ENCODE measurements at places on chromosomes 4 and X. TPM values are rescaled to one million over a fixed set of nuclear protein-coding genes. Genes with fewer than 3 reads are reported as not detected.

GRCh38 chr4:5874811-5875449, 18.0 kb downstream of the CRMP1 start:
- DNase-seq = no peak

DNA sequence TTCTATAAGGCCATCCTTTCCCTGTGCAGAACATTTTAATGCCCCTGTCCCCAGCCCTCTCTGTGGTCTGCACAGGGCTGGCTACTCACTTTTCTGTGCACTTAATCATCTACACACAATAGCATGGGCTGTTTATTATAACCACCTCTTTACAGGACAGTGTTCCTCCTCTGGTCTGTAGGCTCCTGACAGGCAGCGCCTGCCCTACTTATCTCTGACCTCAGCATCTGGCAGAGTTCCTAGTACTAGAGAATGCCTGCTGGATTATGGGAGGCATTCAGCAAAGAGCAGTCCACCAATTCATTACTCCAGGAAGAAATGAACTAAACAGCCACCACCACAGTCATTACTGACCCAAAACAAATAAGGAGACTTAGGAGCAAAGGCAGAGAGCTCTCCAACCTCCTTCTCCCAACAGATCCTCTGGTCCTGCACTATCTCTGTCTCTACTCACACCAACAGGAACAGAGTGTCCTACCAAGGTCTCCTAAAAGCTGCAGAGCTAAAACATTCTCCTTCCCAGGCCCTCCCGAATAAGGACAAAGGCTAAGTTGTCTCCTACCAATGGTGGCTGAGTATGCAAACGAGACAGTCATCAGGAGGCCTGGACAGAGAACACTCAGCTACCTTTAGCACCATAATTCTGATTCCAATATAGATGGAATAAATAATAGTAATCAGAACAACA, 279.2 kb downstream of the QDPR start:
- peak; percentile 37 for DNase-seq

- no peak for DNase-seq
Observed at GRCh38 chr4:5800496-5800895, 89.5 kb downstream of the EVC start.

GRCh38 chr4:90841676-90842075, 714.5 kb downstream of the CCSER1 start:
- no peak for DNase-seq

GRCh38 chrX:31580726-31581125, 508.9 kb upstream of the FTHL17 start:
- DNase-seq = no peak

DNA sequence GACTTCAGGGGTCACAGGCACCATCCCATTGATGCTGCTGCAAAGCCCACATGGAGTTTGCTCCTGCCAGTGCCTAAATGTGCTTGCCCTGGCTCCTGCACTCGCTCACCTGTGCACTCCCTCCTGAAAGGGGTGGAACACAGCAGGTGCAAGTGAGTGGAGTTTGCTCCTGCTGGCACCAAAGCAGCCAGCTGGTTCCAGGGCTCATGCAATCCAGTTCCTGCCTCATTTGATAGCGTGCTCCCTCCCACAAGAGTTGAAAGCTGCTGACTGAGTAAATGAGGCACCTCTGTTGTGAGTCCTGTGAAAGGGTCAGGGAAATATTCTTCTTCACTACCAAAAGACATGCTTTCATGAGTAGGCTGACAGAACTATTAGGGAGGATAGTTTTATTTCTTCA, 30.5 kb downstream of the CXCL8 start:
- DNase-seq = no peak

DNA sequence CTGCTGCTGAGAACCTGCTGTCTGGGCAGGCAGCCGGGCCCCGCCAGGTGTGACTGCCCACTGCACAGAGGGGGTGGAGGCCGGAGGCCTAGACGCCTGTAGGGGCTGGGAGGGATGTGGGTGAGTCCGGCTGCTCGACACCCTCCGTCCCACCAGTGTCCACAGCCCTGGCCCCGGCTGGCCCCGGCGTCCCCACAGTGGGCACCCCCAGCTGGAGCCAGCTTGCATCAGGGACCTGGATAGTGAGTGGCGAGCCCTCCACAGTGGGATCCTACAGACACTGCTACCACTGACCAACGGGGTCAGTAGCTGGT, 34.7 kb upstream of the SPON2 start:
- DNase-seq = no peak

- DNase-seq = no peak
Observed at GRCh38 chr4:26815199-26815598, 45.4 kb upstream of the STIM2 start.

The ETNPPL gene
- not detected for total RNA-seq

The NOX1 gene
- not detected for total RNA-seq

The SPIN2A gene
- total RNA-seq = 1.8 TPM

GRCh38 chr4:121824171-121824527, 466 bp upstream of the CCNA2 start:
- no peak for DNase-seq

The ADH7 gene
- total RNA-seq = not detected

The FABP2 gene
- not detected for total RNA-seq

- DNase-seq = no peak
Observed at GRCh38 chr4:48635310-48635709, 144.8 kb downstream of the FRYL start.

DNA sequence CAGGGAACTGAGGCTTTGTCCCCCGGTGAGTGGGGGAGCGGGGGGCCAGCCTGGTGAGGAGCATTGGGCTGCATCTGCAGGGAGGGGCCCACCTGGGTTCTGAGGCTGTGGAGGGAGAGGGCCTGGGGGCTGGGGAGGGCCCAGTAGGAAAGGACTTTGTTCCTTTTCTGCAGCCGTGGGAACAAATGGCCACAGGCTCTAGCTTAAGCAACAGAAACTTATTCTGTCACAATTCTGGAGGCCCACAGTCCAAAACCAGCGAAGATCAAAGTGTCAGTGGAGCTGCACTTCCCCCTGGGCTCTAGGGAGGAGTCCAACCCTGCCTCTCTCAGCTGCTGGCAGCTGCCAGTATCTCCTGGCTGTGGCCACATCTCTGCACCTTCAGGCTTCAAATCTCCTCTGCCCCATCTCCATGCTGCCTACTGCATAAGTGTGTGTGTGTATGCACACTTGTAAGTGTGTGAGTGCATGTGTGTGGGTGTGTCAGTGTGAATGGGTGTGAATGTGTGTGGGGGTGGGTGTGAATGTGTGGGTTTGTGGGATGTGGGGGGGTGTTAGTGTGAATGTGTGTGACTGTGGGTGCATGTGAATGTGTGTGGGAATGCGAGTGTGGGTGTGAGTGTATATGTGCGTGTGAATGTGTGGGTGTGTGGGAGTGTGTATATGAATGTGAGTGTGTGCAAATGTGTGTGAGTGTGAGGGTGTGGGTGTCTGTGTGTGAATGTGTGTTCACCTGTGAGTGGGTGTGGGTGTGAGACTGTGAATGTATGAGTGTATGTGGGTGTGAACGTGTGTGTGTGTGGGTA, 204.5 kb upstream of the PSAPL1 start:
- DNase-seq = no peak

- no peak for DNase-seq
Observed at GRCh38 chr4:133424605-133425004, 275.5 kb downstream of the PCDH10 start.

DNA sequence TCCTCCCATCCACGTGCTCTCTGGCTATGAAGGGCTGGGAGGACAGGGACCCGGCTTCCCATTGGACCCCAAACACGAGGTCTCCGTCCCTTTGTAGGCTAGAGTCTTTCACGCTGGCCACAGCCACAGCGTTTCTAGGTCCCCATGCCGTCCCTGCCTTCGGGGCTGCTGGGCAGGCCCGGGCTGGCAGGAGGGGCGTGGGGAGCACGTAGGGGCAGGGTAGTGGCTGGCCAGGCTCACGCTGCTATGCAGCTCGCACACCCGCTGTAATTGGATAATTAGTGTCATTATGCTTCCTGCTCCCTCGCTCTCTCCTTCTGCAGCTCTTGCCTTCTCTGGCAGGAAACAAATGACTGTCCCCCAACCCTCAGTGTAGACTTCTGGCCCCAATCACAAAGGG, 9.8 kb downstream of the ATP2B3 start:
- DNase-seq = no peak

DNA sequence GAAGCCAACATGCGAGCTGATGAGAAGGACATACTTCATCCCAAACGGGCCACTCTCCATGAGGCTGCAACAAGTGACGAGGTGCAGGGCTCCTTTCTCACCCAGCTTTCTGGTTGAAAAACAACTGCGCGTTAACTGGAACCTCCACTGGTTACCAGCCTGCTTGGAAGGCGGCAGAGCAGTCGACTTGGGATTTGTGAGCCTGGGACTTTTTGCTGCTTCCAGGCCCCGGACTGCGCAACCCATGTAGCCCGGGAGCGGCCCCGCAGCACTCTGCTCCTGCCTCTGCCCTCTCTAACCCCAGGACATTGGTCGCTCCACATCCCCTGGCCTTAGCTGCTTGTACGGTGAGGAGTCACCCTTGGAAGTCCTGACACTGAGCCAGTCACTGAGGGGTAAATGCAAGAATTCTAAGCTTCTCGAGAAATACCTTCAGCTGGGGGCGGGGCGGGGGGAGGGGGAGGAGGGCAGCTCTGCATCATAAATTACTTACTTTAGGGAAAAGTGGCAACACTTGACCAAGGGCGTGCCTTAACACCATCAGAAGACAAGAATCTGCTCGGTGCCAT, 72.7 kb downstream of the MTMR1 start:
- DNase-seq = no peak

The CENPVL1 gene
- not detected for total RNA-seq

- no peak for DNase-seq
Observed at GRCh38 chr4:4228356-4228668, 1.6 kb upstream of the OTOP1 start.

The VEGFD gene
- total RNA-seq = 6.2 TPM

DNA sequence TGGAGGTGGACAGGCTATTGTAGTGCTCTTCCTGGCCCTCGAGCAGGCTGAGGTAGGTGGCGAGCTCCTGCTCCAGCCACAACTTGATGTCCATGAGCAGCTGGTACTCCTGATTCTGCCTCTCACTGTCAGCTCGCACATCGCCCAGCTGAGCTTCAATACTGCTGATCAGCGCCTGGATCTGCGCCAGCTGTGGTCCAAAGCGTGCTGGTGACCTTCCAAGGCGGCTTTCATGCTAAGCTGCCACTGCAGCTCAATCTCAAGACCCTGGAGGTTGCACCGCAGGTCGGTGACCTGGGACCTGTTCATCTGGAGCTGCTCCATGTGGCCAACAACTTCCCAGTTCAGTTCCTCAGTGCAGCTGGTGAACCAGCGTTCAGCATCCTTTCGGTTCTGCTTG, 31.2 kb downstream of the LRIT3 start:
- no peak for DNase-seq

The SASH3 gene
- total RNA-seq = 4.1 TPM

The CXCL11 gene
- total RNA-seq = not detected

GRCh38 chrX:24676403-24677024, 17.2 kb upstream of the POLA1 start:
- no peak for DNase-seq

DNA sequence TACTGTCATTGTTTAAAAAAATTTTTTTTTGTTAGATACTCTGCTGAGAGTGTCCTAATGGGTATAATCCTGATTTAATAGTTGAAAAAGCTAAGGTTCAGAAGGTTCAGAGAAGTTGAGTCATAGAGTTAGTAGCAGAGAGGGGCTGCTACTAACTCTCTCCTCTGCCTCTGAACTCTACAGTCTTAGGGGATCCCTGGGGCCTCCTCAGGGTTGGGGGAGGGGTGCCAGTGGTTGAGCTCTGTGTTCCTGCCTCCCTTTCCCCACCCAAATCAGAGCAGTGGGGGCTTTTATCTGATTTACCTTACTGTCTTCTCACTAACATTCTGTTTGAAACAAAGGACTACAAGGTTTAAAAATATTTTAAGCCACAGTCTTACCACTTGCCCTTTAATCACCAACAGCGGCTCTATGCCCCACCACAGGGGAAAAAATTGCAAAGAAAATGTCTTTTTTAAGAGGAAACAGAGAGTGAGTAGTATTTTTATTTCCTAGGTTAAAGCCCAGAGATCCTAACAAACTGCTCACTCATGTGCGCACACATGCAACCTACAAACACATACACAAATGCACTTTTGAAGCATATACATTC, 102.2 kb upstream of the ATP6AP2 start:
- DNase-seq = no peak

The PTPN13 gene
- 79.2 TPM for total RNA-seq

The TCEAL2 gene
- 4.1 TPM for total RNA-seq

The AWAT2 gene
- not detected for total RNA-seq

DNA sequence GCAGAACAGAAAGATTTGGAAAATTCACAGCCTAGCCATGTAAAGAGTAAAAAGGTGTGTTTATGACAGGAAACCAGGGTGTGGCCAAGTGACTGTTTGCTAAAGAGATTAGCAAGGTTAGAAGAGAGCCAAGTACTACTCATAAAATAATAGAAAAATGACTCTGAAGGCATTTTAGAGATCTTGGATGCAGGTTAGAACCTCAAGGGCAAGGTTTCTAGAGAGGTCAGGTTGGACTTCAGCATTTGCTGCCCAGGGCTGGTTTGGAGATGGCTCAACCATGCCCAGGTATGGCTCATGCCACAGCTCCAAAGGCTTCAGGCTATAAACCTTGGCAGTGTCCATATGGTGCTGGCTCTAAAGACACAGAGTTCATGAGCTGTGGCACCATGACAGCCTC, 40.6 kb upstream of the ADGRA3 start:
- DNase-seq = no peak

- no peak for DNase-seq
Observed at GRCh38 chr4:7450775-7451433, 16.2 kb upstream of the PSAPL1 start.

The TMEM255A gene
- 2.1 TPM for total RNA-seq

DNA sequence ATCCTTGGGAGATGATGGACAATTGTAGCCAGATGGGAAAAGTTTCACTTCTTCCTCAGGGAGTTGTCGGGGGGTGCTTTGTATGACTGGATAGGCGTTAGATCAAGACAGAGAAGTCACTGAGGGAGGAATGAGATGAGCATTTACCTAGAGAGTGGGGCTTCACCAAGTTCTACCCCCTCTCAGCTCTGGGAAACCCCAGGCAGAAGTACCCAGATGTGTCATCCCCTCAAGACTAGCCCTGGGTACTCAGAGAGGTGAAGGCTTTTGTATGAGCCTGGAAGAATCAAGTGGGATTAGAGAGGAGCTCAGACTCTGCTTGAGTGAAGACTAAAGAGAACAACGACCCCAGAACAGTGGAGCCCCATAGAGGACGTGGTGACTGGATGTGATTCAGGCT, 1.9 kb downstream of the MAGEB1 start:
- DNase-seq = no peak

DNA sequence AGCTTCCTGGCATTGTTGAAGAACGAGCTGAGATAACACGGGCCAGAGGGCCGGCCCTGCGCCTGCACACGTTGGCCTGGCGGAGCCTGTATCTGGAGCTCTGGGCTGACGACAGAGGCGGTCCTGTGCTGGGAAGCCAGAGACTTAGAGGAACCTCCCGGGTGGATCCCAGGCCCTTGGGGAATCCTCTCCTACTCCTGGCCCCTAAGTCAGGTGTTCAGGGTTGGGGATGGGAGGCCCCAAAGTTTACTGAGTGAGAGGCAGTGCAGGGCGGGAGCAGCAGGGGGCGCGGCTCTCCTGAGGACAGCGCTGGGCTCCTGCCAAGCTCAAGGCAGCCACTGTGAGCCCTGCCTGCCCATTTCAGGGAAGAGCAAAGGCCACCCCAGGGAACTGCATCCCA, 2.5 kb upstream of the HTRA3 start:
- peak; percentile 74 for DNase-seq

- no peak for DNase-seq
Observed at GRCh38 chr4:19213388-19213787, 1038.3 kb upstream of the SLIT2 start.

Measured in uterus (tissue), 4 donors.